Jurkat, Clone E6-1 (cell line): ENCODE measurements at places on chromosomes 11 and 22.

DNA sequence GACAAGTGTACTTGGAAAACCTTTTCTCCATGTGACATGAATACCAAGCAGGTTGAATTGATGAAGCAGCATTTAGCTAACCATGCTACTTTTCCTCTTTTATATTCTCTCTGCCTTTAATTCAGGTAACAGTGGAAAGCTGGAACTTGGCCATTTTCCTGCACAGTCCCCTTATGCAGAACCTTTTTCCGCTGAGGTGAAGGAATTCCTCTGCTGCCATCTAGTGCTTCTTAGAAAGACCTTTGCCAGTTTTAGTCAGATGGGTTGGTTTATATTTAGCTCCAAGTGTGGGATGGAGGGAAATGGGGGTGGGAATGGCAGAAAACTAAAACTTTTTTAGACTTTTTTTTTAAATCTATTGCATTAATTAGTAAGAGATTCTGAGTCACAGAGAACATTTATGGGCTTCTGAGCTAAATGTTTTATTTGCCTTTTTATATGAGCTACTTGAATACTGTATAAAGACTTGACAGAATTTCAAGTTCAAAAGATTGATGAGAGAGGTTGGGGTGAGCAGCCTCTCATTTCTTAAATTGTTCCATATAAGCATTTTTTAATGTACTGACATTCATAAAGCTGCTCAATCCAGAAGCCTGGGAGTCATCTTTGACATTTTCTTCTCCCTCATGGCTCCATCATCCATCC lies 153.9 kb upstream of the ZC3H12C start:
- peak; percentile 43 for DNase-seq

- DNase-seq, result no peak
Measured at GRCh38 chr22:49052023-49052538, 775.6 kb downstream of the BRD1 start.

DNA sequence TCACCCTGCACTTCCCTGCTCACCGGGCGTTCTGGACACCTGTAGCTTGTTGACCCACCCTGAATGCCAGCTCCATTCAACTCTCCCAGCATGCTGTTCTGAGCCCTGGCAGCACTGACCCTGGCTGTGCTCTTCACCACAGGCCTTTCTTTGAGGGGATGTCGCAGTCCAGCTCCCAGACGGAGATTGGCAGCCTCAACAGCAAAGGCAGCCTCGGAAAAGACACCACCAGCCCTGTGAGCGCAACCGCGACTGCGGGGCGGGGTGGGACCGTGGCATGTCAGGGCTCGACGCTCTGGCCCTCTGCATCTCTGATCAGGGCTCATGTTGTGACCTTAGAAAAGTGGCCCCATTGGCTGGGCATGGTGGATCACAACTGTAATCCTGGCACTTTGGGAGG lies 47.4 kb upstream of the RAB1B start:
- DNase-seq, result no peak

DNA sequence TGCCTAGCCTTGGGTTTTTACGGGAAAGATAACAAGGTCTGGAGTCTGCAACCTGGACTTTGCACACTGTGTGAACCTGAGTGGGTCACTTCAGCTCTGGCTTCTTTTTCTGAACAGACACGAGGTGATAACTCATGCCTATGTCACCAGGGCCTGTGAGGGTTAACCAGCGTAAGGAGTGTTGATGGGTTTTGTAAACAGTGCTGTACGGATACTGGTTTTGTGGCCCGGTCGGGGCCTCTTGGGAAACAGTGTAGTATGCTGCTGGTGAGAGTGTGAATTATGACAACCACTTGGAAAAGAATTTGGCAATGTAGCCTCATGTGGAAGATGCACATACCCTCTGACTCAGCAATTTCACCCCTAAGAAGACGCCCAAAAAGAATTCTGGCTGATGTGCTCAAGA lies 266.8 kb downstream of the MN1 start:
- DNase-seq, result no peak

- DNase-seq, result no peak
Measured at GRCh38 chr11:111703576-111703975, 62.6 kb downstream of the PPP2R1B start.

DNA sequence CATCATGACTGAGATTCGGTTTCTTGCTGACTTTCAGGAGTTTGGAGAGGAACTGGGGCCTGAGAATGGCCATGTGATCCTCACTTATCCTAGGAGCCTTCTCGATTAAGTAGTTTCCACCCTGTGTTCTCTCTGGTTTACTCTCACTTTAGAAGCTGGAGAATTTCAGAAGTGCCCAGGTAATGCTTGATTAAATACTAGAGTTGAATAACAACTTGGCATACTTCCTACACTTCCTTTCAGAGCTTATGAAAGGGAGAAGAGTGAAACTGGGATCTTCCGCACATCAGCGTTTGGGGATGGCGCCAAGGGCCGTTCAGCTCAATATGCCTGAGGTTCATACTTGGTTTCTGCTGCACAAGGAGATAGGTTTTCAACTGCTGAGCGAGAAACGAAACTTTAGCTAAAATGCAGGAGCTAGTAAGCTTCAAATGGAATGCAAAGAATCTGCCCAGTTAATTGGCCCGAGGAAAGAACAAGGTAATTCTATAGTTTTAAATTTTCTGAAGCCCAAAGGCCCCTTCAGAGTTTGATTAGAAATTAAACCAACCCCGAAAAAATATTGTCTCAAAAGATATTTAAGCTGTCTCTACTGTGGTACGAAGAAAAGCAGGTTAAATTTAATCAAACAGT lies 823 bp upstream of the MUC15 start:
- DNase-seq, result no peak

DNA sequence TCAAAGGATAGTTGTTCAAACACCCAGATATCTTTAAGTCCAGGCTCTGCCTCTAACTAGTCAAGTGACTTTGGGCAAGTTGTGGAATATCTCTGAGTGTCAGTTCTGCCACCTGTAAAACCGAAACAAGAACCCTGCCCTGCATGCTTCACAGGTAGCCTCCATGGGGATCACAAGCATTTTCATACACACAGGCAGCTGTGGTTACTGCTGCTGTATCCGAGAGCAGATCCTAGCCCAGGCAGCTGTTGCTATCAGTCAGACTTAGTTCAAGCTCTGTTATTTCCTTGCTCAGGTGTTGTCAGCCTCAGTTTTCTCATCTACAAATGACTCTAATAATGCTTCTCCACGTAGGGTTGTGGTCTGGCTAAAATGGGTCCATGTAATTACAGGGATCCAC lies 6.5 kb upstream of the RASD2 start:
- no peak for DNase-seq

- no peak for DNase-seq
Measured at GRCh38 chr11:250274-250673, 13.5 kb downstream of the PSMD13 start.

GRCh38 chr11:120022617-120023016 lies 115.3 kb downstream of the TRIM29 start:
- no peak for DNase-seq

DNA sequence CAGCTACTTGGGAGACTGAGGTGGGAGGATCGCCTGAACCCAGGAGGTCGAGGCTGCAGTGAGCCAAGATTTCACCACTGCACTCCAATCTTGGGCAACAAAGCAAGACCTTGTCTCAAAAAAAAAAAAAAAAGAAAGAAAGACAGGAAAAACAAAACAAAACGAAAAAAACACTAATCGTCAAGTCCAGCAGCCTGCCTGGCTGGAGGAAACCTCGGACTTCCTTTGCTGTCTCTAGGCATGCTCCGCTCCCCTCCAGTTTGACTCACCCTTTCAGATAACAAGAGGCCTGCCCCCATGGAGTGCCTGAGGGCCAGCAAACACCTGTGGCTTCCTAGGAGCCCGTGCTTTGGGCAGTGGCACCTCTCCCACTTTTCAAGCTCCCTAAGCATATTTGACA lies 28.8 kb upstream of the CHKA start:
- no peak for DNase-seq

- no peak for DNase-seq
Measured at GRCh38 chr11:57157624-57158023, 24.1 kb upstream of the LRRC55 start.

GRCh38 chr22:21710156-21710555 lies 25.4 kb downstream of the YPEL1 start:
- no peak for DNase-seq

DNA sequence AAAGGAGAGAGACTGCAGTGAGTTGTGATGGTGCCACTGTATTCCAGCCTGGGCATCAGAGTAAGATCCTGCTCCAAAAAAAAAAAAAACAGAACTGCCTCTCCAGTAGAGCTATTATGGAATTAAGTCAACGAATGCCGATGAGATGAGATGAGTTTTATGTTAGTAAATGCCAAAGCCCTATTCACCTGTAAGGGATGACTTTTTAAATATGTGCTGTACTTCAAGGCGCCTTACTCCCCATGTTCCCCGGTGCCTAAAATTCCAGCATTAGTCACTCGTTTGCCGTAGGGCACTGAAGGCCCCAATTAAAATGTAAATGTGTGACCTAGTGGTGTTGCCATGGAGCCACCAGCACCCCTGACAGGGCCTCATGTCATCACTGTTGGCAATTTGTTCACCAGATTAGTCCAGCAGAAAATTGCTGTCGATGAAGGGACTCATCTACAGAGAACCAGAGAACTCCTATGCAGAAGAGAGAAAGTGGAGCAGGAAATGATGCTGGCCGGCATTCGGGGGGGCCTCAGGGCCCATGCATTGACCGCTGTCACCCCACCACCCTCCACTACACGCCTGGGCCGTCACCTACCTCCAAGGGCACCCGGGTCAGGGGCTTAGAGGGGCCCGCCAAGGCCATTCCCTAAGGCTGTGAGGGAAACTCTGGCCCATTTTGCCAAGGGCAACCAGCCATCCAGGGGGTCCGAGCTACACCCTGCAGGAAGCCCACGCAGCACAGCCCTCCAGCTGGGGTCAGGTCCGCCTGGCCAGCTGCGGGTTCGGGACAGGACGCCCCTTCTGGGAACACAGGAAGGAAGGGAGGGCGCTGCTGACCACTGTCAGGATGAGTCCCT lies 17.8 kb downstream of the LIF start:
- DNase-seq, result no peak

GRCh38 chr11:57373146-57373545 lies 7.8 kb downstream of the PRG3 start:
- DNase-seq, result no peak

- DNase-seq, result no peak
Measured at GRCh38 chr11:130787973-130788570, 128.2 kb downstream of the SNX19 start.

DNA sequence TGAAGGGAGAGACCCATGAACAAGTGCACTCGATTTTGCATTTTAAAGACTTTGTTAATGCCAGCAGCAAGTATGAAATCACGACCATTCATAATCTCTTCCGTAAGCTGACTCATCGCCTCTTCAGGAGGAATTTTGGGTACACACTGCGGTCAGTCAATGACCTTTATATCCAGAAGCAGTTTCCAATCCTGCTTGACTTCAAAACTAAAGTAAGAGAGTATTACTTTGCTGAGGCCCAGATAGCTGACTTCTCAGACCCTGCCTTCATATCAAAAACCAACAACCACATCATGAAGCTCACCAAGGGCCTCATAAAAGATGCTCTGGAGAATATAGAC lies 5.9 kb downstream of the SERPIND1 start:
- DNase-seq, result no peak

GRCh38 chr11:130381317-130381716 lies 47.1 kb downstream of the ADAMTS8 start:
- DNase-seq, result no peak

DNA sequence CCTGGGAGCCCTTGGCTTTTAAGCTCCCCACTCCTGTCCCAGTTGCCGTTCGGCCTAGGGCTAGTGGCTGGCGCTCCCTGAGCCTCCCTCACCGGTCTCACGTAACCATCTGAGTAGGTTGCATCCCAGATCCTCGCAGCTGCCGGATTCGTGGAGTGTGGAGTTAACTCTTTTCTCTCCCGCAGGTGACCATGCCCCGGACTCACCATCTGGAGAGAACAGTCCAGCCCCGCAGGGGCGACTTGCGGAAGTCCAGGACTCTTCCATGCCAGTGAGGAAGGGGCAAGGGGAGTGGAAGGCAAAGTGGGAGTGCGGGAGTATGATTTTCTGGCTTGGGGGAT lies 902 bp downstream of the MUS81 start:
- no peak for DNase-seq

GRCh38 chr11:45852018-45852711 lies 4.9 kb downstream of the CRY2 start:
- no peak for DNase-seq

GRCh38 chr11:70146895-70147520 lies 56.1 kb upstream of the FADD start:
- no peak for DNase-seq

GRCh38 chr11:30889143-30889794 lies 303.1 kb upstream of the MPPED2 start:
- DNase-seq, result no peak

- no peak for DNase-seq
Measured at GRCh38 chr11:131027491-131027890, 111.2 kb upstream of the SNX19 start.

DNA sequence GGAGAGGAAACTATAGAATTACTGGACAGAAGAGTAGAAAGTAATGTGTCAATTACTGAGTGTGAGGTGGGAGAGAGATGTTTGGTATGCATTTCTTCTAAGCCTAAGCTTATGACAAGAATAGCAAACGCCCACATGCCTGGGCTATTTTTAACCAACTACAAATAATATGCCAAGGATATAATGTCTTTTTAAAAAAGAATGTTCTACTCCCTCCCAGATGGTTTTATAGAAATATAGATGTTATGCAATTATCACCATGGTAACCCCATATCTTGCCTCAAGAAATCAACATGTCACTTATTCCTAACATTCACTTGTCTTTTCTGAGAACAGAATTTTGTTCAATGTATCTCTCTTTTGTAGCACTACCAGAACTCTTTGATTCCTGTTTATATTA lies 996.7 kb upstream of the CHORDC1 start:
- DNase-seq, result no peak

DNA sequence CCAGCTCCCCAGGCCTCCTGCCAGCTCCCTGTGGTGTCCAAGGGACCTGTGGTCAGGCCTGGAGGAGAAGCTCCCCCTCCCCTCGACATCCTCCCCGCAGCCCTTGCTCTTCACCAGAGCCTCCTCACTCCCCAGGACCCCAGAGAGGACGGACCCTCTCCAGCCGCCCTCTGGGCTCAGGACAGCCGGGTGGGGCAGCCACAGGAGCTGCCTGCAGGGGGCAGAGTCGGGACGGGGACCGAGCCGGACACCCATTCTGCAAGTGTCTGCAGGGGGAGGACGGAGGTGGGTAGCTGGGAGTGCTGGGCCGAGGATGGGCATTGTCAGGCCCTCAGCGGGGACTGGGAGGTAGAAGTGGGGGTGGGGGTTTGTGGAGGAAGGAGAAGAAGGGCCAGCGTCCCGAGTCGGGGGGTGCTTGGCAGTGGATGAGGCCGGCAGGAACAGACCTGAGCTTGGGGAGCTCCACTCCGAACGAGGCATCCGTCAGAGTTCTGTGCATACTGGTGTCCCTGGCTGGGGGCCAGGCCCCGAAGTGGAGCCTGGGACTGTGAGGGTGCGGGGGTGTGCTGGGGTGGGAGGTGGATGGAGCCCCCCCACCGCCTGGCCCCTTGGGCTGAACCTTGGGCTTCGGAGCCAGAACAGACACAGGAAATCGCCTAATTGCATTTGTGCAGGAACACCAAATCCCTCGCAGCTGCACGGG lies 15.2 kb downstream of the PRR33 start:
- no peak for DNase-seq
